NCI-H1694 (cell line): ENCODE measurements at places on chromosomes 1 and 21.

- DNase-seq: no peak
These were observed 40.2 kb downstream of the TTLL7 start for GRCh38 chr1:83958704-83959103.

DNA sequence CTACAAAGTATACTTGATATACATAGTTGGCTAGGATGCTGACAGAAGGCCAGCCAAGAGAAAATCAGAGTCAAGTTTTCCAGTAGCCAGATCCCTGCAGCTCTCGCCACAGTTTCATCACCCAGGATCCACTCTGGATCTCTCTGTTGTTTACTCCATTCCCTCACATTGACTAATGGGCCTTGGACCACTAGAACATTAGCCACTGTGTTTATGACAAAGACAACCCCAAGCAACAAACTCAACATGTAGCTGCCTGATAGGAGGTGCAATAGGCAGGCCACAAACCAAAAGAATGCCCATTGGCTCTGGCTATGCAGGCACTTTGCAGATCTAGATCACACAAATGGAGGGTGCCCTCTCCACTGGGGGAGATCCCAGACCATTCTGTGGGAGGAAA is 44.2 kb downstream of the ARHGEF11 start:
- DNase-seq: no peak

DNA sequence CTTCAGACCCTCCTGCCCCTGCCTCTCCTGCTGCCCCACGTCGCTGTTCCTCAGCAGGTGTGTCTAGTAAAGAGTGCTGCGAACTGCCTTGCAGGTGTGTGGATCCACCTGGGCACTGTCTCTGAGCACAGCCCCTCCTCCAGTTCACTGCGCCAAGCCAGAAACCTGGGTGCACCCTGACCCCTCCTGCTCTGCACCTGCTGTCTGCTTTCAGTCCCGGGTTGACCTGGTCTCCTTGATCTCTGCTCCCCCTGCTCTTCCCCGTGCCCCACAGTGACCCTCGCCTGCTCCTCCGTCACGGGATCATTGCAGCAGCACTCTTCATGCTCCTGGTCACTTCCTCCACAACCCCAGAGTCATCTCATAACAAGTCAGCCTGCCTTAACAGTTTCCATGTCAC is 6.5 kb downstream of the A3GALT2 start:
- DNase-seq: no peak

- no peak for DNase-seq
These were observed 36.0 kb downstream of the FABP3 start for GRCh38 chr1:31336687-31337467.

- no peak for DNase-seq
These were observed 3.4 kb downstream of the PLA2G2D start for GRCh38 chr1:20115916-20116315.

GRCh38 chr1:201614262-201615015 is 75.5 kb downstream of the NAV1 start:
- no peak for DNase-seq

- DNase-seq: no peak
These were observed 2.8 kb downstream of the PRRX1 start for GRCh38 chr1:170666541-170667254.
